Stimulated activated CD4-positive, alpha-beta T cell treated with anti-CD3 and anti-CD28 coated beads, Interleukin-2, amount 100 ng/mL, for 4 hours (primary cell): ENCODE measurements at places on chromosomes 12 and 14.

GRCh38 chr14:68772761-68773381 lies 20.0 kb downstream of the ZFP36L1 start:
- no peak for DNase-seq

GRCh38 chr14:100871234-100872186 lies 32.0 kb downstream of the RTL1 start:
- DNase-seq = no peak

DNA sequence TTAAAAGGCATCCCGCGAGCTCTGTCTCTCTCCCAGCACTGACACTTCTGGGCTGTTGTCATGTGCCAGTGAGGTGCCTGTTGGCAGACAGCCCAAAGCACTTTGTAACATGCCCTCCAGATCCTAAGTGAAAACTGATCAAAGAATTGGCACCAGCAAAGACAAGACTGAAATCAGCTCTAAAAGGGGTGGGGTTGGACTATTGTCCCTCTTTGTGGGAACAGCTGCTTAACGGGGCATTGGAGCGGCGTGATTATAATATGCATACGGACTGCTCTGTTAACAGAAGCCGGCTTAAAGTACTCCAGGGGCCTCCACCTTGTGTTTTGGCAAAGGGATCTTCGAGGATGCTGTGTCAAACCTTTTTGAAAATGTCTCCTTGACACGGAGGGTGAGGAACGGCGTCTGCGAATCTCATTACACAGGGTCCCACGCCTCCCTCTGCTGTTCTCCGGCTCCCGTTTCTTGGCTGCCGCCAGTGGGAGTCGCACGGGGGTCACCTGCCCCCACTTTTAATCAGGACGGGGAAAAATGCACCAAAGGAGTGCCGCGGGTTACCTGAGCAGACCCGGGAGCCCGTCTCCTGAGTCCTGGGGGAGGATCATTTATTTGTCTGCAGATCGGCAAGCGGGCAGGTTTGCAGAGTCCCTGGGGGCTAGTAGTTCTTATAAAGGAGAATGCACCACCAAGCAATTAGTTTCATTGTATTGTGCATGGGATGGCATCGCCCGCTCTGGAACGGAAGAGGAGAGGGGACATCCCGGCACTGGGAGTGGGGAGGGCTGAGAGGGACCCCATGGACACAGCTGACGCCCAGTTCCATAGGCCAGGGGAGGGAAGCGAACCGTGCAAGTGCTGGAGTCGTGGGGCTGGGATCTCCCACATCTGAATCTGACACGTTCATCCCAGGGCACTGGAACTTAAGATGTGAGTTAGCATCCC lies 44.3 kb downstream of the SPRING1 start:
- no peak for DNase-seq

- DNase-seq = no peak
These were observed 21.7 kb upstream of the PLBD1 start for GRCh38 chr12:14589169-14590004.

DNA sequence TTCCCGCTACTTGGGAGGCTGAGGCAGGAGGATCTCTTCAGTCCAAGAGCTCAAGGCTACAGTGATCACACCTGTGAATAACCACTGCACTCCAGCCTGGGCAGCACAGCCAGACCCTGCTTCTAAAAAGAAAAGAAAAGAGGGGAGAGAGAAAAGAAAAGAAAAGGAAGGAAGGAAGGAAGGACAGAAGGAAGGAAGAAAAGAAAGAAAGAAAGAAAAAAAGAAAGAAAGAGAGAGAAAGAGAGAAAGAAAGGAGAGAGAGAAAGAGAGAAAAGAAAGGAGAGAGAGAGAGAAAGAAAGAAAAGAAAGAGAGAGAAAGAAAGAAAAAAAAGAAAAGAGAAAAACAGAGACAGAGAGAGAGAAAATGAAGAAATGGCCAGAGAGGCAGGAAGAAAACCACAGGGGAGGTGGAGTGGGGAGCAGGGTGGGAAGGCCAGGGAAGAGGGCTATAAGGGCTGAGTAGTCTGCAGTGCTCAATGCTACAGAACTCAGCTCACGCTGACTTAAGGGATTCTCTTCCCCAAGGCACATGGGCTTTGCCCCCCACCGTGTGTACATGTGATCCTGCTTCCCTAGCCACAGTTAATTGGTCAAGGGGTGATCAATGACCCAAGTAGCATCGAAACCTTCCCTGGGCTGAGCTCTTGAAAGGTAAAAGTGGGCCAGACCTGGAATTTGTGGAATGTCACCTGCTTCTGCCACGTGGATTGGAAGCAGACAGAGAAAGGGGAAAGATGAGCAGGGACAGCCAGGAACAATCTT lies 90.4 kb upstream of the TMCC3 start:
- DNase-seq = no peak

- no peak for DNase-seq
These were observed 2.2 kb downstream of the NCKAP5L start for GRCh38 chr12:49825971-49826421.

DNA sequence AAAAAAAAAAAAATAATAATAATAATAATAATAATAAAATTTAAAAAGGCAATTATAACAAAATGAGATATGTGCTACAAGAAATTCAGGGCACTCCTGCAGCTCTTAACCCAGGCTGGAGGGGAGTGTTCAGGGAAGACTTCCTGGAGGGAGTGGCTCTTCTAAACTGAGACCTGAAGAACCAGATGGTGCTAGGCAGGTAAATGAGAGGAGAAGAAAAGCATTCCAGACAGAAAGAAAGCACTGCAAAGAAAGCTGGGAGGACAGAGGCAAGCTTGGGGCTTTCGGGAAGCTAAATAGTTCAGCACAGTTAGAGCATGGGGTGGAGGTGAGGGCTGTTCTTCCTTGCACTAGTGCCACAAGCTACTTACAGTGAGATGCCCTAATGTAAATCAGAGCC lies 9.9 kb upstream of the SRSF9 start:
- DNase-seq = no peak

DNA sequence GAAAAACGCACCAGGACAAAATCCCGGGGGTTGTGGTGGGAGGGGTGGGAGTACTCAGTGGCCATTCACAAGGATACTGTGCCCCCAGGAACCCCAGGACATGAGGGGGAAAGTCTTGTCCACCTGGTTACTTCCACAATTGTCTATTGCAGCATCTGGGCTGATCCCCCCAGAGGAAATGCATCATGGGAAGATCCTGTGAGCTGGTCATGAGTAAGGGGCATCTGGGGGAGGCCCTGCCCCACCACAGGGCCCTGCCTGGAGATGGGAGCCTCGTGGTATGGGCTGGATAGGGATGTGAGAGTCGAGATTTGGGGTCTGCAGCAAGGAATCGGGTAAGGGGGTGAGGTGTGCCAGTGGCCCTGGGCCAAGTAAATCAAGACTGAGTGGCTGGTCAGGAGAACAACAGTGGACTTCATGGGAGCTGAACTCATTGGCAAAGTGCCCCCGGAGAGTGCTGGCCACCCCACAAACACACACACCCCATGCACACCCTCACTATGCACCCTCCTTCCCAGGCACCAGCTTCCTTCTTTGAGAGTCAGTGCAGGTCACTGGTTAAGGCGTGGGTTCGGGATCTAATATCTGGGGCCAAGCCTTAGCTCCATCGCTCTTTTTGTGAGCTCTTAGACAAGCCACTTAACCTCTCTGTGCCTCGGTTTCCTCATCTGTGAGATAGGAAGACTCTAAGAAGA lies 3.0 kb upstream of the SERPINA1 start:
- DNase-seq = no peak

DNA sequence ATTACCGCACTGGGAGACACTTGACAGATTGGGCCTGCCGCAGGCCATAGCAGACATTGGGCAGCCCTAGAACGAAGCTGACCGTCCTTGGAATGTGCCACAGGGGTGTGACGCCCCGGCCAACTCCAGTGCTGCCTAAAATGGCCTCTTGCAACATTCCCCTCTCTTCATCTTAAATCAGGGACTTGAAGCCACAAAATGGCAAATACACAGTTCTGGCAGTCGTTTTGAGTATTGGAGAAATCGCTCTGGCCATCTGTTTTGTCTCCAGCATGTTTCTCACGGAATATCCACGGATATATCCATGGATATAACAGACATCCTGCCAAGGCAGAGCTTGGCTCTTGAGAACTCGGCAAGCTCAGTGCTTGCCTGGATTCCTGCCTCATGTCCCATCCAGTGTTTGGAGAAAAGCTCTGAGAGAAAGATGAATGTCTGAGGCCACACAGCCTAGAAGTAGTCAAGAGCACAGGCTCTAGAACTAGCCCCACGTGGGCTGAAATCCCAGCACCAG lies 158.4 kb downstream of the CHST11 start:
- DNase-seq = no peak

- no peak for DNase-seq
These were observed 175.9 kb upstream of the CDKN3 start for GRCh38 chr14:54220704-54221431.

- no peak for DNase-seq
These were observed 84.1 kb downstream of the ITPR2 start for GRCh38 chr12:26748741-26749431.

DNA sequence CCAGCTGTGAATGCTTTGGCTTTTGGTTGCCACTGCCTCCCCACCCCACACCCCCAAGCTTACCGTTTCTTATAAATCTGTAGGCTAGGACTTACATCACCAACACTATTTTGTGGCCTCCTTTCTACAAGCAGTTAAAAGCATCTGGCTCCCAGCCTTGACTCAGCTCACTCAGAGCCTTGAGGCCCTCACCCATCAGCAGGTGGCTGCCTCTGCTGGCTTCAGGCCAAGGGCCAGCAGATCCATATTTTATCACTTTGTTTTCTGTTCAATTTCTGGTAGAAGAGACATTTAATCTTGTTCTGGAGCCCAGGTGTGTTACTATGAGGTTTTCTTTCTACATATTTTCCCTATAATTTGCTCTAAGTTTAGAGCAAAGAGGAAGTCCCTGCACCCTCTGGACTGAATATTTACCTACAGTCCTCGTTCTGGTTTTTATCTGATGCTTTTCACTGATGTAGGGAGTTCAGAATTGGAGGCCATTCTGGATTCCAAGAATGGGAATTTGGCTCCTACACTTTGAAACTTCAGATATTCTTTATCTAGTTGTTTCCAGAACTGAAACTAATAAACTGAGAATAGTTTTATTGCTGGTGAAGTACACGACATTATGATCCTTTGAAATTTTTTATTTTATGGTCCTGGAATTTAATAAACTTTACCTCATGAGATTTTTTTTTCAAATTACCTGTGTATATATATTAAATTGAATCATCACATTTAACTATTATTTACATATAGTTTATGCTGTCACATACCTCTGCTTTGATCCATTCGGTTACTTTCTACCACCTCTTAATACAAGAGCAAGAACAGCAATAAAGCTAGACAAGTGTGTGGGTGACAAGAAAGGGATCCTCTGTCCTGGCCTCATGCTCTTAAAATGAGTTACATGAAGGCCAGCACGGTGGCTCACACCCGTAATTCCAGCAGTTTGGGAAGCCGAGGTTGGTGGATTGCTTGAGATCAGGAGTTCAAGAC lies 22.2 kb downstream of the PLBD1 start:
- no peak for DNase-seq

DNA sequence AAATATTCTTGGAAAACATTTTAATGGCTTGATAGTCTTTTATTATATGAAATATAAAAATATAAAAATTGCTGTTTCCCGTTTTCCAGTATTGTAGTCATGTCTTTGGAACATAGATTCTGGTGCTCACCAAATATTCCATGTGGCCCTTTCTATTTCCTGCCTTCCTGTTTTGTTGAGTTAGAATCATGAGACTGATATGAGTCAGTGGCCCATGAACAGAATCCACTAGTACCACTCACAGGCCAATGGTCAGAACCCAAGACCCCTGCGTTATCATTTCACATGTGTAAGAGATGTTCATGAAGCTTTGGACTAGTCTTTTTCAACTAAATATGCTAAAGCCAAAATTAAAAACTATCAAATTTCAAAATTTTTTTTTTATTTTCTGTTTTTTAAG lies 56.9 kb downstream of the BICD1 start:
- DNase-seq = no peak

- DNase-seq = no peak
These were observed 53.8 kb upstream of the USP44 start for GRCh38 chr12:95605087-95605486.

- DNase-seq = no peak
These were observed 81.4 kb downstream of the ACTN1 start for GRCh38 chr14:68897559-68898155.

GRCh38 chr12:52389313-52390207 lies 4.1 kb upstream of the KRT84 start:
- DNase-seq = no peak

DNA sequence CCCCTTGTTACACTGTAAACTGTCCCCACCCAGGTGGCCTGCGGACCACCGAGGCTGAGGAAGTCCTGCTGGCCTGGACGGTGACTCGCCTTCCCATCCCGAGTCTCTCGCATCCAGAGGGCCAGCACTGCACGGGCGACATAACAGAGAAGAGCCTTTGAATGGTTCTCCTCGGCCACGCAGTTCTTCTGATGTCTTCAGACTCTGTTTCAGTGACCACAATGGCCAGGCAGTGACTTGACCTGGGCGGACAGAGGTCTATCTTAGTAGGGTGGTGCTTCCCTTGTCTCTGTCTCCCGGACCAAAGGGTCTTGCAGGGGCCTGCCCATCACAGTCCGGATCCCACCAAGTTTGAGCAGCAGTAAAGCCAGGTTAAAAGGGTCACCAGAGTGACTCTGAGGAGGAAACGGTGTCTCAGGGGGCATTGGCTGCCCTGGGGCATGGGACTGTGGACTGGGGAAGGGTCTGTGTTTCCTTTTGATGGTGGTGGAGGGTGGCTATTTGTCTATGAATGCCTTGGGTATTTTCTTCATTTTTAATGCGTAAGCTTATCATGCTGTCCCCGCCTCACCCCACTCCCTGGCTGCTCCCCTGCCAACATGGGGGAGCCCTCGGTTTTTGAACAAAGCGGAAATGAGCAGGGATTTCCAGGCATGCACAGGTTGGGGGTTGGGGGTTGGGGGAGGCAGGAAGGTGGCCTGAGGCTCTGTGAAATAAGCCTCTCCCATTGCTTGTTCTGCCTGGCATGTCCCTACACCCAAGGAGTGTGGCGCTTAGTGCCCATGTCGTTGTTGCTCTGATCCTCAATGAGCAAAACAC lies 10.3 kb downstream of the KRT85 start:
- no peak for DNase-seq

DNA sequence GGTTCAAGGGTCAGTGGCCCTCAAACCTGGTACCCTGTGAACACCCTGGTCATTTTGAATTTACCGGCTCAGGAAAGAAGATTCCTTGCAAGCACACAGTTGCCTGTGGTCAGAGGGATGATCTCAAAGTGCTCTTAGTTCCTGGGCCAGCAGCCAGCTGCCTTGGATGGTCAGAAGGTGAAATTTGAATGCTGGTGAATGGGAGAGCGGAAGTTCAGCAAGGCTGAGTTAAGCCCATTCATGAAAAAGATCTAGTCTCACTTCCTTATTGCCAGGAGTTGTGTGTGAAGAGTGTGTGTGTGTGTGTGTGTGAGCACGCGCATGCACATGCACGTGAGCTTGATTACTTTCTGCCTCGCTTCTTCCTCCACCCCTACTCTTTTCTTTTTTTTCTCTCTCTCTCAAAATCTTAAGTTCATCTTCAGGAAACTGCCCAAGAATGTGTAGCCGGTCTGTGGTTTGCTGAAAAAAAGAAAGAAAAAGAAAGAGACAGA lies 155.5 kb upstream of the CCND2 start:
- DNase-seq = no peak

- no peak for DNase-seq
These were observed 144.4 kb downstream of the EFCAB11 start for GRCh38 chr14:89810101-89810500.

GRCh38 chr14:92945959-92946846 lies 23.3 kb downstream of the CHGA start:
- no peak for DNase-seq
